ENCODE measurements at places on chromosomes 11 and 22.

DNA sequence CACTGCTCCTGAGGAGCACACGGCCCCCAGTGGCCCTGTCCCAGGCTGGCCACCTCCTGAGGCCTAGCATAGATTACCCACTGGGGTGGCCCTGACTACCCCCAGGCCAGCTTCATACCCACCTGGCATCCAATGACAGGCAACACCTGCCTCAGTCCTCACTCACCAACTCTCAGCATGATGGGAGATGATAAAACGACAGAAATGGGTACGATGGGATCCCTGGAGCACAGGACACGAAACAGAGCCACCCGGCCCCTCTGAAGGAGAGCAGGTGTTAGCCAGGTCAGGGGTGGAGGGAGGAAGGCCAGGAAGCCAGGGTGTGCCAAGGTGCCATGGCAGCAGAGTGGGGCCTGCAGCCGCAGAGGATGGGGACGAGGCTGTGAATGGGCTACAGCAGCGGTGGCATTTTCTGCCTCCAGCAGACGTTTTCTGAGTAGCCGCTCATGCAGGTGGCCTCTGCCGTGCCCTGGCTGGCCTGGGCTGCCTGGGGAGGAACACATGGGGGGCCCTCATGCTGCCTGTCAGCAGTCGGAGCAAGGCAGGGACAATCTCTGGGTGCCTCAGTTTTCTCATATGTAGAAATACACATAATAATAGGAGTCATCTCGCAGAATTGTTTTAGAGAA lies 50.2 kb upstream of the FGF3 start:
- DNase-seq, result no peak

GRCh38 chr11:86978756-86979608 lies 23.8 kb upstream of the FZD4 start:
- no peak for DNase-seq

DNA sequence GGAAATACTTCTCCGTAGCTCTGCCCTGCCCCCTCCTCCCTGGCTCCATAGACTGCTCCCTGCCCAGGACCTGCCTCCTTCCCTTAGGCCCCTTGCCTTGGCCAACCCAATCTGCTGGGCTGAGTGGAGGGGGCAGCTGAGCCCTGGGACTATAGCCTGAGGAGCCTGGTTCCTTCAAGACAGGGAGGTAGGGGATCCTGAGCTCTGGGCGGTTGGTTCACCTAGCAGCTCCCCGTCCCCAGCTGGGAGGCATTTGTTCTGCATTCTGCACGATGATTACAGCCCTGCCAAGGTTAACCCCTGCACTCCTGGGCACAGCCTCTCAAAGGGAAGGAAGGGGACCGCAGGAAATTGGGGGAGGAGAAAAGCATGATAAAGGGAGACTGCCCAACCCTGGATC lies 3.6 kb upstream of the CDC42EP1 start:
- DNase-seq, result no peak

DNA sequence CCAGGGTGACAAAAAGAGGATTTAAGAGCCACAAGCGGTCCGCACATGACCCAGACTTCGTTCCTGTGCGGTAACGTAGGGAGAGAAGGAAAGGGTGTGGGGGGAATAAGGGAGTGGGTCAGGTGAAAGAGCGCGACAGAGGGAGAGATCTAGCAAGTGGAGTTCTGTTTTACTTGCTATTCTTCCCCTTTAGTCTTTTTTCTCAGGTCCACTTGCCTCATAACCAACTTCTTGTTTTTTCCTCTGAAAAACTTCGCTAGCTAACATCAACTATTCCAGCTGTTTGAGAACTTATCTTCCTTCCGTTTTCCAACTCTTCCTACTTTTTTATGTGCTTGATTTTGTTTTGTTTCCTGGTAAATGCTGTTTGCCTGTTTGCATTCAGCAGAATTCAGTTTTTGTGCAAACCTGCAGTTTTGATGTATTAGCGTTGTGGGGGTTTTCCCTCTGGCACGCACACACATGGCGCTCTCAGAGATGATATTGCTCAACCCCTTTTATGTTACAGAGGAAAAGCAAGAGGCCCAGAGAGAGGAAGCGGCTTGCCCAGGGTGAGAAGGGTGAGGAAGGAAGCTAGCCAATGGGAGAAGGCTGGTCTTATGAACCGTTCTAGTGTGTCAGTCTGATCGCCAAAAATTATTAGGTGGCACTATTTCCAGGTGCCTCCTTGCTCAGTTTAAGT lies 592 bp upstream of the CTSC start:
- DNase-seq, result peak; percentile 18

GRCh38 chr11:44775366-44775984 lies 48.7 kb downstream of the TSPAN18 start:
- DNase-seq, result no peak

- DNase-seq, result no peak
These were observed 8.8 kb downstream of the BCL9L start for GRCh38 chr11:118916842-118917388.

GRCh38 chr22:38135133-38135706 lies 24.7 kb upstream of the BAIAP2L2 start:
- no peak for DNase-seq

DNA sequence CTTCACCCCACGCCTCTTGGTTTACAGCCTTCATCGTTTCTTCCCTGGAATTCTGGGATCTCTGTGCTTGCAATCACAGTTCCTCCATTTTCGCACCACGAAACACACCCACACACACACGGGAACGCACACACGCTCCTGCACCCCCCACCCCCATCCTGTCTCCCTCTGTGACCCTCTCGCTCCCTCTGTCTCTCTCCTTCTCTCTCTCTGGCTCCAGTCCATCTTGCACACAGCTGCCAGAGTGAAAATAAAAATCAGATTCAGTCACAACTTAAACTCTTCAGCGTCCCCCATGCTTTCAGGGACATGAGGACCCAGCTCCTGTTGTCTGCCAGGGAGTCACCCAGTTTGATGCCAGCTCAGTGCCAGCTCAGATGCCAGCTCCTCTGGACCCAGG lies 3.0 kb downstream of the GAL start:
- DNase-seq, result no peak

DNA sequence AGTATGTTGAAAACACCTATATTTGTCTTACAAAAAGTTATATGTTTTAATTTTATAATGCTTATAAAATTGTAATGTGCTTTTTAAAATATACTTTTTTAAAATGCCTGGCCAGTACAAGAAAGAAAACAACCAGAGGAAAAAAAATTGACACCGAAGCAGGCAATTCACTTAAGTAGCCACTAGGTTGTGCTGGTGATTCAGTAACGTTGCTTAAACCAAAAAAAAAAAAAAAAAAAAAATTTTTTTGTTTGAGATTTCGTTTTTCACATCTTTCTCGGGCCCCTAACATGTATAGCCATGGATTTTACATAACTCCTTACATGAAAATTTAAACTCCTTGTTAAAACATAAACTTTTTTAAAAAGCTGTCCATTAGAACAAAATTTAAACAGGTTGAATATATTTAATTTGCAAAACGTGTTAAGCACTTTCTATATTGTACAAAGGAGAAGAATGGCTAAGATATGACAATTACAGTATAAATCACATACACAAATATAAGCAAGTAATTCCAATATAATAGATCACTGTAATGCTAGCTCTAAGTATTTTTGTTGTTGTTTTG lies 9.2 kb downstream of the OR8B4 start:
- DNase-seq, result no peak

GRCh38 chr22:46143491-46144147 lies 6.7 kb upstream of the PPARA start:
- no peak for DNase-seq

DNA sequence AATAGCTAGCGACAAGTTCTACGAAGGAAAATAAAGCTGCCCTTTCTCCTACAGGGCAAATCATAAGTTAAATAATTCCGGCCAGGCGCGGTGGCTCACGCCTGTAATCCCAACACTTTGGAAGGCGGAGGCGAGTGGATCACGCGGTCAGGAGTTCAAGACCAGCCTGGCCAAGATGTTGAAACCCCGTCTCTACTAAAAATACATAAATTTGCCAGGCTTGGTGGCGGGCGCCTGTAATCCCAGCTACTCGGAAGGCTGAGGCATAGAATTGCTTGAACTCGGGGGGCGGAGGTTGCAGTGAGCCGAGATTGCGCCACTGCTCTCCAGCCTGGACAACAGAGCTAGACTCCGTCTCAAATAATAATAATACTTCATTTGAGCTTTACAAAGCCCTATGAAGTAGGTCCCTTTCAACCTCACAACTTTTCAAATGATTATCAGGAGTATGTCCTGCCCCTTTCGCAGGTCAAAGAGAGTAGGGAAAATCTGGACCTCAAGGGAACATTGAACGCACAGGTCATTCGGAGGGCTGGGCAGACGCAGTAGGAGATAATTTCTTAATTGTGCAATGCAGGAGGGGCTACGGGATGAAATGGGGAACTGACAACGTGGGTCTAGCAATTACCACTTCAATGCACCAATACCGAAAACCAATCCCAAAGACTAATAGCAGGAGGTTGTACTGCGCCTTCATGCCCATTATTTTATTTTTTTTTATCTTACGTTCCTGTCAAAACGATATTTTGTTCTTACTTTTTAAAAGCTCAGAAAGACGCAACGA lies 590 bp downstream of the COMMD9 start:
- DNase-seq, result no peak

DNA sequence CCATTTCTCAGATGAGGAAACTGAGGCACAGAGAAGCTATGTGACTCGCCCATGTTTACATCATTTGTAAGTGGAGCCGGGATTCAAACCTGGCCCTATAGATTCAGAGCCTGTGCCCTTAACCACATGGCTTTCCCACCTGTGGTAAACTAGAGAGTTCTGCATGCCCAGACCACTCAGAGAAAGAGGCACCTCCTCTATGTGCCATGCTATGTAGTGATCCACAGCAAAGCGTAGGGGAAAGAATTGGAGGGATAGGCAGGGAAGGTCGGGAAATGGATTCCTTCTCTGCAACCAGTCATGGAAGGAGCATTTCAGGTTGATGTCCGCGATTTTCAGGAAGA lies 15.4 kb upstream of the POU2AF2 start:
- DNase-seq, result no peak

DNA sequence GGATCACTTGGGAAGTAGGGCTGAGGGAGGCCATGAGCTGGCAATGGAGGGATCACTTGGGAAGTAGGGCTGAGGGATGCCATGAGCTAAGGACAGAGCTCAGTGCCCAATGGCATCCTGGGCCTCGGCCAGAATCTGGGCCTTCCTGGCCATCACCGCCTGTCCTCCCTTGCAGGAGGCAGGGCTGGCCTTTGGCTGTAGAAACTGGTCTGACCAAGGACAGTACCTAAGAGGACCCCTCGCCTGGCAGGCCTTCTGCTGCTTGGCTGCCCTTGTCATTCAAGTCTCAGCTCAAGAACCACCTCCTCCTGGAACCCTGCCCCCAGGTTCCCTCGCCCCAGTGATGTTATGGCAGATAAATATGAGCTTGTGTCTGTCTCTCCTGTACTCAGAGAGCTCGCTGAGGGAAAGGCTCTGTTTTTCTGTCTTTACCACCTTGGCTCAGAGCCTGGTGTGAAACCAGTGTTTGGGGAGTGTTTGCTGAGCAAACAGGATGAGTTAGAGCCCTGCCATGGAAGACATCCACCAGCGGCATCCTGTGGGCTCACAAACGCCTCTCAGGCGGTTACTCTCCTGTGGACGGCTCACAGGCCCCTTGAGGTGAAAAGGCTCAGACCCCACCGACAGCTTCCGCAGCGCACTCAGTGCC lies 19.3 kb upstream of the RASL10A start:
- DNase-seq, result no peak

GRCh38 chr11:70072861-70073755 lies 5.0 kb upstream of the ANO1 start:
- no peak for DNase-seq

DNA sequence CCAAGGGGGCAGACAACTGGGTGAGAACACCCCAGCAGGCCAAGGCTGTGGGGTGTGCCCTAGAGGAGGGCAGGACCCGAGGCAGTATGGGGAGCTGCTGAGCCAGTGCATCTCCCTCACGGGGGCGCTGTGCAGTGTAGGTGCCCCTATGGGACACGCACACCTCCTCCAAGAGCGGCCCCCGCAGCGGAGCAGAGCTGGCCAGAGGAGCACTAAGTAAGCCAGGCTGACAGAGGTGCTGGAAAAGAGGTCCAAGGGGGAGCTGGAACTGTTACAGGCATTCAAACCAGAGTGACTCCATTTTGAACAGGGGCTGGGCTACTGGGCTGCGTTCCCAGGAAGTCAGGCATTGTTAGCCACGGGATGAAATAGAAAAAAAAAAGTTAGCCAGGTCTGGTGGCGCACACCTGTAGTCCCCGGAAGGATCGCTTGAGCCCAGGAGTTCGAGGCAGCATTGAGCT lies 41.8 kb downstream of the TST start:
- DNase-seq, result peak; percentile 73

GRCh38 chr11:110380836-110381622 lies 48.7 kb upstream of the FDX1 start:
- DNase-seq, result no peak

DNA sequence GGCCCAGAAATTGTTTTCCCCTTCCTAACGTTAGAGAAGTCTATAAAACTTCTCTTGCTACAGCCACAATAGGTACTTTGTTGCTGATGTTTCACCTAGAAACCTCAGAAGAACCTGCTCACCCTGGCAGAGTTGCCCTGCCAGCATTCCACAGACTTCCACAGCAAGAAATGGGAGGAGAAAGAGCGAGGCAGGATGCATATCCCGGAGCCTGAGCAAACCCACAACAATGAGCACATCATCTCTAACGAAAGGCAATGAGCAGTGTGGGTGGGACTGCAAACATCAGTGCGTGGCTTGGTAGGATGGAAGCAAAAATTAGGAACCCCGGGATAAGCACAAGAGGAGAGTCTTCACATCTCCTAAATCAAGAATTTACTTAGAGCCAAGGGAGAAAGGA lies 892.3 kb downstream of the OPCML start:
- DNase-seq, result no peak

DNA sequence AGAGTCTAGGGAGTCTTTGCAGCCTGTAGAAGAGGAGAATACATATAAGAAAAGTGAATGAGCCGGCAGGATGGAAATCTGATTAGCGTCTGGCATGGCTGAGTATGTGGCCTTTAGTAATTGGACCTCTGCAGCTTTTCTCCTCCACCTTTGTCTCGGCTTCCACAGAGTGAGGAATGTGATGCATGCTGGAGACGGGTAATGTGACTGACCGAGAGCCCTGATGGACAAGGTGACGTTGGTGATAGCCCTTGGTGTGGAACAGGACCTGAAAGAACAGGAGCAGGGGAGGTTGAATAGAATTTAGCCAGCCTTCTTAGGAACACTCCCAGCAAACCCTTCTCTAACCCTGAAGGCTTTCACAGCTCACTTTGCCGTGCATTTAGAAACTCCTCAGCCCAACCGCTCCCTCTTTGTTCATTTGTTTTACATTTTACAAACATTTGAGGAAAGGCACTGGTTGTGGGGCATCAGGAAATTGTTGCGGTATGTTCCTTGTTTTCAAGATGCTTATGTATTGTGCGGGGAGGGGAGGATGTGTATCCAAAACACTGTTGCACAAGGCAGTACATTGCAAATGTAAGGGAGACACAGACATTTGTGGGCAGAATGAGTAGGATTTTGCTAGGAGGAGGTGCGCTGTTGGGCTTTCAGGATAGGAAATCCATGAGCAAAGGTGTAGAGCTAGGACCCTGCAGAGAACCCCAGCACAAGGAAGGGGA lies 6.9 kb downstream of the GTPBP1 start:
- DNase-seq, result no peak

- no peak for DNase-seq
These were observed 109.0 kb downstream of the FAR1 start for GRCh38 chr11:13777341-13777985.

GRCh38 chr11:32108576-32108975 lies 17.7 kb downstream of the RCN1 start:
- DNase-seq, result no peak

- DNase-seq, result no peak
These were observed 17.7 kb downstream of the LRP5 start for GRCh38 chr11:68329978-68330699.
